Motor neuron (in vitro differentiated cells): ENCODE measurements at places on chromosomes 2 and 18. TPM values are rescaled to one million over a fixed set of nuclear protein-coding genes. Genes with fewer than 3 reads are reported as not detected.

The GALNT14 gene
- total RNA-seq: 15.9 and 16.3 TPM in 2 replicates

The IL36B gene
- not detected in 2 replicates for total RNA-seq

The OTX1 gene
- total RNA-seq: 0.23 and 0.42 TPM in 2 replicates

The TMEM247 gene
- not detected in 2 replicates for total RNA-seq

The ELOA2 gene
- 1.4 TPM in 2 replicates for total RNA-seq
